ENCODE measurements at places on chromosomes 12 and 14.

DNA sequence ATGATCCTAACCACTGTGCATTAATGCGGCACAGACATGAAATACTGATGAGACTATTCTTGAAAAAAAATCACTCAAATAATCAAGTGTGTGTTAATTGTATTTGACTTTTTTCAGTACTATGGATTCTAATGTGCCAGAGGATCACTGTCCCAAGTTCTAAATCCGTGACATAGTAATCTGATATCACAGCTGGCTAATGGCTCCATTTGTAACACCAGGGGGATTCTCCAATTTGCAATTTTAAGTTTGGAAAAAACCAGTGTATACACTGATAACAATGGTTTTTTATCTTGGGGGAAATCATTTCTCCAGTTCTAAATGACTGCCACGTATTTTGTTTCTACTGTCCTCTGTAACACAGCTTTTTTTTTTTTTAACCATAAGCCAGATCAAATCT is 33.0 kb downstream of the MPHOSPH9 start:
- DNase-seq, result no peak

DNA sequence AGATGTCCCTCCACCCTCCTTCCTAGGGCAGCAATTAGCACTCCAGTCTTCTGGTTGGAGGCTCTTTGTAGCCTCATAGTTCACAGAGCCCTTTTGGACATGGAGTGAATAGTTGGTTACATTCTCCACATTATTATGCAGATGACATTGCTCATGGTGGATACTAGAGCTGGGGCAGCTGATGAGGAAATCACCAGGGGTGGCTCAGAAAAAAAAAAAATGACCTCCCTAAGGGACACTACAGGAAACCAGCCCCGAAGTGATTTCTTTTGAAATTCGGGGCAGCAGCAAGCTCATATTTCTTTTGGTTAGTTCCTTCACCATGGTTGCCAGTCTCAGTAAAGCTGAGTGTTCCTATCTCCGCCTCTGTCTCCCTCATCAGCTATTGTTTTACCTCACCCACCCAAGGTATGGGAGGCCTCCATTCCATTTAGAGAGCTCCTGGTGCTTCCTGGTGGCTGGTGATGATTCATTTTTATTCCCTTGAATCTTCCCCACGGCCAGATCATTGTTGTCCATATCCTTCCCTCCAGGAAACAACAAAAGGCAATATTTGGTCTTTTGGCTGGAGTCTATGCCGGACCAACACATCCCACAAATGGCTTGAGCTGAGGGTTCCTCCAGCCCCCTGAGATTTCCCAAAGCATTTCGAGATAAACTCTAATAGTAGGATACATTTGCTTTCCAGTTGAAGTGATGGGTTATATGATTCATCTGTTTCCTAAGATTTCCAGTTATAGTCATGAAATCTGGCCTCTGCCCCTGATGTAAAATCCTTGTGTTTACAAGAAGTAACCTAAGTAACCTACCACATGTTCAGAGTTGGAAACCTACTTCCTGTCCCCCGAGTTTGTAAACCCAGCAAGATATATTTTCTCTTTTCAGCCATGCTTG is 56.2 kb upstream of the NID2 start:
- DNase-seq, result no peak

GRCh38 chr12:49260571-49261363 is 4.1 kb upstream of the TUBA1C start:
- no peak for DNase-seq

DNA sequence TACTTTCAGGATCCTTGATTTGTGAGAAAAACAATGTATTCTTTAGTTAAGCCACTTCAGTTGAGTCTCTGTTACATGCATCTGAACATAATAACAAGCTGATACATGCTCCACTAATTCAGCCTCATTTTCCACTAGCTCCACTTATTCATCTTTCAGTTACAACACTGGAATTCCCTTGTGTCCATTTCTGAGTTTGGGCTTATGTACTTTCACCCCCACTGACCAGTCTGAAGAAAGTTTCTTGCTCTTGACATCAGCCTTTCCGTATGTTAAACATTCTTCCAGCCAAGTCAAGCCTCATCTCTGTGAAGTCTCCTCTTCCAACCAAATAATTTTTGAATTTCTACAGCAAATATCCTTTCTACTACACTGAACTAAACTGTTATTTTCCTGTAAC is 592.5 kb upstream of the NOVA1 start:
- no peak for DNase-seq

DNA sequence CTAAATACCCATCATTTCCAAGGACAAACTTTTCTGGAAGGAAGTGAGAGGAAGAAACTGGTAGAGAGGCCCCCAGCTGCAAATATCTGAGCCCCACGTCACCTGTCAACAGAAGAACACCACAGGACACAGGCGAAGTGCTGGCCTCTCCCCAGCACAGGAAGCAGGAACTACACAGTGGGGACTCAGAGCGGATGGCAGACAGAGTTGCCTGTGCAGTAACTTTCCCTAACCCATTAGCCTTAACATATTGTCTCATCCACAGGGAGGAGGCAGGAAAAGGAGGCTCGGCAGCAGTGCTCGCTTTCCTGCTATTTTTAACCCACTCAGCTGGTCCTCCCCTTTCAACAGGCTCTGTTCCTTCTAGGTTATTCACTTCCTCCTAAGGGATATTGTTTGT is 111.5 kb upstream of the TMPO start:
- no peak for DNase-seq

DNA sequence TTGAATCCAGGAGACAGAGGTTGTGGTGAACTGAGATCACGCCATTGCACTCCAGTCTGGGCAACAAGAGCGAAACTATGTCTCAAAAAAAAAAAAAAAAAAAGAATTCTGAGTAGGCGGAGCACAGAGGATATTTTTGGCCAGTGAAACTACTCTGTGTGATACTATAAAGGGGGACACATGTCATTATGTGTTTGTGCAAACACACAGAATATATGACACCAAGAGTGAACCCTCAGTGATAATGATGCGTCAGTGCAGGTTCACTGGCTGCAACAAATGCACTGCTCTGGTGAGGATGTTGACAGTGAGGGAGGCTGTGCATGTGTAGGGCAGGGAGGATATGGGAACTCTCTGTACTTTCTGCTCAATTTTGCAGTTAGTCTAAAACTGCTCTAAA is 24.2 kb downstream of the FBXO21 start:
- DNase-seq, result no peak

DNA sequence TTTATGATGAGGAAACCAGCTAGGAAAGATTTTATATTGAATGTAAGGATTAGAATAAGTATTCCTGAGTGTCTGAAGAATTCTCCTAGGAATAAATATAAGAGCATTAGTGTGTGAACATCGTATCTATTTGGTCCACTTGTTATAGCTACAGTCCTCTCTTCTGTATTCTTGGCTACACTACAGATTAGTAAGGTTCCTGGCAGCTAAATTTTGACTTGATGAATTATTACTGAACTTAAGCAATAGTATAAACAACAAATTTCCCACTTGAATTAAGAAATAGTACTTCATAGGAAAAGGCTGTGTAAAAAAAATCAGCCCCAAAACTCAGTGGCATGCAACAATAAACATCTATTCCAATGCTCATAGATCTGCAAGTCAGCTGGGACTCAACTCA is 138.4 kb upstream of the G2E3 start:
- DNase-seq, result no peak

- no peak for DNase-seq
Observed at GRCh38 chr12:29414368-29414767, 33.4 kb upstream of the ERGIC2 start.

GRCh38 chr14:36055052-36055378 is 121.5 kb downstream of the PTCSC3 start:
- no peak for DNase-seq
